ENCODE measurements at places on chromosomes 7 and 10.

- DNase-seq, result no peak
Observed at GRCh38 chr7:32952876-32953275, 4.4 kb upstream of the FKBP9 start.

DNA sequence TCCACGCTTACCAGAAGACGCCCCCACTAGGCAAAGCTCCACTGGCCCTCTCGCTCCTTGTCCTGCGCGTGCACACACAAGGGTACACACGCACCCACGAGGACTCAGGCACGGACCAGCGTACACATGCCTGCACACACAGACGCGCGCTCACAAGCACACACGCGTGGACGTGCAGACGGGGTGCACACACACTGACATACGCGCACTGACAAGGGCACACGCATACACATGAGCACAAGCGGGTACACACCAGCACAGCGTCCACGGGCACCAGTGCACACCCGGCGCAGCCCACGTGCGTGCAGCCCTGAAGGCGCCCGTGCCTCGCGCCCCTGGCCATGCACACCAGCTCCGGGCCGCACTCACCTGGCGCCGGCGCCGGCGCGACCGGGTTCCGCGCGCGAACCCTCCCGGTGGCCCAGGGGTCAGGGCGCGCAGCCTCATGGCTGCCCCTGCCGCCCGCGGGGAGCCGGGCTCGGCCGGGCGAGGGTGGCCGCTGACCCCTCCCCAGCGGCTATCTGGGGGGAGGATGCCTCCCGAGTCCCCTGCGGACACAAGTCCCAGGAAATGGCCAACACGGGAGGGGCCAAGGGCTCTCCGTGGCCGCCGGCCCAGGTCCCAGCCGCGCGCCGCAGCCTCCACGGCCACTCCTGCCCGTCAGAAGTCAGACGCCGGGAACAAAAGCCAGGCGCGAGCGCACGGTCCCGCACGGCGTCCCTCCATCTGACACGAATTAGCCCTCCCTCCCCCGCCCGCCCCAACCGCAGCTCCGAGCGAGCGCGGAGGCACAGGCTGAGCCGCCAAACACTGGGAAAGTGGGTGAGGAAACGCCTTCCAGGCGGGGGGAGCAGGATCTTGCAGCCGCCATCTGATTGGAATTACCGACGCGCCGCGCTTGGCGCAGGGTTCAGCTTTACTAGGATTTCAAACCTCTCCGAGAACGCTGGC is 45.0 kb downstream of the TNS3 start:
- DNase-seq, result no peak

- DNase-seq, result no peak
Observed at GRCh38 chr7:123627851-123628250, 26.2 kb downstream of the ASB15 start.

DNA sequence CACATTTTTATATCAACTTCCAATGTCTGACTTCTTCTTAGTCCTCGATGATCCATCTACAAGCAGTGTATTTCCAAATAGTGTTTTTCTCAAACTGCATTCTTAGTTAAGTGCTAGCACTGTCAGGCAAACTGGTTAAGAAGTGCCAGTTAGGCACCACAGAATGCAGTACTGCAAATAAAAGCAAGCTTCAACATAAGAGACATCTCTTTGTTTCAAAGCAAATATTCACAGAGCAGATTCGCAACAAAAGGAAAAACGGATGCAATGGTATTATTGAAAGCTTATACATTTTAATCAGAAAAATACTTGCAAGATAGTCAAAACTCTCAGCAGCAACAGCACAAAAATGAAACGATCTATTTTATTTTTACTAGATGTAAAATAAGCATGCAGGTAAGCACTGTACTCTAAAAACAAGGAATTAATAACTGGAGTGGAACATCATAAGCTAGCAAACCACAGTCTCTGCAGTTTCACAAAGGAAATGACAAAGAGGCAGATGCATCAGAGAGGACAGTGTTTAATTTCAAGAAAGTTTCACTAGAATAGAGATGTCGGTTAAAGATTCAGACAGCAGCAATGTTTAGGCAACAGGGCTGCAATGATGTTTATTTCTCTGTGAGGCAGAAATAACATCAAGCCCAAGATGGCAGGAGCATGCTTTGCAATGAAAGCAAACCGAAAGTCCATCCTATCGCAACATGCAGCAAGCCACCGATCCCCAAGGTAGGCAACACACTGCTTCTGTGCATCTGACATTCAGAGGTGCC is 82.0 kb downstream of the FGFR2 start:
- DNase-seq, result no peak

- DNase-seq, result no peak
Observed at GRCh38 chr10:12213621-12214020, 17.6 kb downstream of the CDC123 start.

- no peak for DNase-seq
Observed at GRCh38 chr7:55100544-55101327, 81.9 kb downstream of the EGFR start.

GRCh38 chr10:61458031-61458430 is 4.8 kb upstream of the TMEM26 start:
- no peak for DNase-seq

GRCh38 chr7:118153551-118154177 is 30.3 kb upstream of the LSM8 start:
- DNase-seq, result peak; percentile 11

DNA sequence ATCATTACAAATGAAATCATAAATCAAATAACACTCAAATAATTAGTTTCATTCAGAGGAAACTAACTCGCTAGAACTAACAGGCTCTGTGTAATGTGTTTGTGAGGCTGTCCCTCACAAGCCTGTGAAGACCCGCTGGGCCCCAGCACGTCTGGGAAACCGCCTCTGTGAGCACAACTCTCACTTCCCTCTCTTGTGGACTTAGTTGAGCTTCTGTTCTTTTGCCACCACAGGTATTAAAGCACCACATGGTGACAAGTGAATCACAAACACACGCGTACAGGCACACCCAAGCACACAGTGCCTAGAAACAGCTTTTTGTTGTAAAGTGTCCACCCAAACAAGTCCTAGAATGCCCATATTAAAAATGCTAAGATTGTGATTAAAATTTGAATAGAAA is 51.0 kb downstream of the ZNF777 start:
- no peak for DNase-seq

DNA sequence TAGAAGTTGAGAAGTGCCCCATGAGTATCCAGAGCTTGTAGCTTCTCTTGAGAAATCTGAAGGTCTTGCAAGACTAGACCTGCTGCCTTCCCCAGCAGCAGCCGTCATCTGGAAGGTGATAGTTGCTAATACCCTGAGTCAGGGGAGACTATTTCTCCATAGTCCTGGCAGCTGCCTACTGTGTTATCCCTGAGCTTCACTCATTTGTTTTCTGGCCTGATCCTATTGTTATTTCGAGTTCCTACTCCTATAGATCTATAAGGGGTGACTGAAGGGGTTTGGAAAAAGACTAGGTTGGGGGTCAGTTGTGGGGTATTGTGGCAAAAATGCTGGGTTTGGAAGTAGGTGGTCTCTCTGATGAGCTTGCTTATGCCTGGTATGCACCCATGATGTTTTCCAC is 297.8 kb downstream of the CNTNAP2 start:
- no peak for DNase-seq

- DNase-seq, result no peak
Observed at GRCh38 chr10:30637881-30638467, 8.4 kb upstream of the LYZL2 start.

- no peak for DNase-seq
Observed at GRCh38 chr10:33252324-33252723, 82.1 kb downstream of the NRP1 start.

DNA sequence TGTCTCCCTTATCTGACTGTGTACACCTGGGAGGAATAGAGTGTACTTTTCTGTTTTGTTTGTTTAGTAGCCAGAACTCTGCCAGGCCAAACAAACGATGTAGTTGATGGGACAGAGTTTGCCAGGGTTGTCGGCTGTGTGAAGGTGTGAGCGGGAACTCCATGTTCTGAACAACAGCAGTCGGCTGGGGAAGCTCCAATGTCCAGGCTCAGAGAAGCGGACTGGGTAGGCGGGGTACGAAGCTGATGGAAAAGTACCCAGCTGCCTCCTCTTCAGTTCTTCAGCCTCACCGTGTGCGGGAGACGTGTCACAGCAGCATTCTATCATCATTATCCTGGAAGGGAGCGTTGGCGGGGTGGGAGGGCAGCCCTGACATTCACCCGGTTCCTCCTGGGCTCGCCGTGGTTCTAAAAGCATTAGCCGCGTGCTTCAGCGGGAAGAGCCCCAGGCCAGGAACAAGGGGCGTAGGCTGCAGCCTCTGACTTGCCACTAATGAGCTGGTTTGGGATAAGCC is 52.9 kb downstream of the PFKFB3 start:
- DNase-seq, result no peak

DNA sequence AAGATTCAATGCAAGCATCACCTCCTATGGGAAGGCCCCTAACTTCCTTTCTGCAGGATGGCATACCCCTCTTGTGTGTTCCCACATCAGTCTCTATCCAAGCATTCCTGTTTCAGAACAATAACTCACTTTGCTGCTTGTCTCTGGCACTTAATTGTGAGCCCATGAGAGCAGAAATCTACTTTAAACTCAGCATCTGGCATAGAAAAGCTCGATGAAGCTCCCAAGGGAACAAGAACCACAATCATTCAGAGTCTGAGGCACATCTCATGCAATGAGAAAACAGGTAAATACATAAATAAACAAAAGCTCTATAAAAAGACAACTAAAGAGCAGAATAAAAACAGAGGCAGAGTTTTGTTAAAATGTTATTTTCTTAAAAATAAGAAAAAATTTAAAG is 66.2 kb downstream of the VPS41 start:
- DNase-seq, result no peak

DNA sequence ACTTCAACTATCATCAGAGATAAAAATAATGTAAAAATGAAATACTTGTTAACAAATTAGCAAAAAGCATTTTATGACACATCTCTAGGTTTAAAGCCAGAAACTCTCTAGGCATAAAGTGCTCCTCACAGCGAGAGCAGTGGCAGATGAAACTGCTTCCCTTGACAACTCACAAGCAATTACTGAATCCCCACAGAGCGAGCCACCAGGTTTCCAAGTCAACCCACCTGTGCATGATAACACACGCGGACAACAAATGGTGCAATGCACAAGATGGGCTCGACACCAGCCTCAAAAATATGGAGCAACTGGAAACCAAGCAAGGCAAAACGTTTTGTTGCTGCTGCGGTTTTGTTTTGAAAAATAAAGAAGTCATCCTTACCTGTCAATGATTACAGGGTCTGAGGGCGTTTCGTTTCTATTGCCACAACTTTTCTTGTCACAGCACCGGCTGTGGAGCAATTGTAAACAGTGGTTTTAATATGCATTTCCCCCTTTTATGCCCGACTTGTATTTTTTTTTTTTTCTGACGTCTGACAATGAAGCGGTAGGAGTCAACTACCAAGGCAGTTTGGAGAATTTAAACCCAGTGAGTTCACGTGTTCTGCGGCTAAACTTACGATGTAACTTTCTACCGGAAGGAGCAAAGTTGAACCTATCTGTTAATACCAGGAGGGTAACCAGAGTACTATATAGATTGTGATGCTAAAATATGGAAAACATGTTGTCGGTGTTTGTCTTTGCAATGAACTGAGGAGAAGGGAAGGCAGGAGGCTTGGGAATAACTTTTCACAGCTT is 7.0 kb downstream of the EBF3 start:
- DNase-seq, result no peak

DNA sequence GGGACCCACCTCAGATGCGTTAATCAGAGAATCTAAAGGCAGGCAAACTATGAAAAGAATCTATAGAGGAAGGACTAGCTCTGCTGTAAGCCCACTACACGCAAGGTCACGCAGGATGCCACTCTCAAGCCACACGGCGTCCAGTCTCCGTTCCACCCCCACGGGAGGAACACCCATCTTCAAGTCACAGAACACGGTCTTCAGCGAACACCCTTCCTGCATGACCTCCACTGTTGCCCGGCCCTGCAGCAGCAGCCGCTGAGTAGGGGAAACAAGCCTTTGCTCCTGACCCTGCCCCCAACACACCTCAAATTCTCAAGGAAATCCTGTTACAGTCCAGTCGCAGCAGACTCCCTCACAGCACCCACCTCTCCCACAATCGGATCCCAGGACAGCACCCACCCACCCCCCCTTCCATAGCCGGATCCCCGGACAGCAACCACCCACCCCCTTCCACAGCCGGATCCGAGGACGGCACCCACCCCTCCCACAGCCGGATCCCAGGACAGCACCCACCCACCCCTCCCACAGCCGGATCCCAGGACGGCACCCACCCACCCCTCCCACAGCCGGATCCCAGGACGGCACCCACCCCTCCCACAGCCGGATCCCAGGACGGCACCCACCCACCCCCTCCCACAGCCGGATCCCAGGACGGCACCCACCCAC is 133.7 kb downstream of the DIP2C start:
- no peak for DNase-seq

DNA sequence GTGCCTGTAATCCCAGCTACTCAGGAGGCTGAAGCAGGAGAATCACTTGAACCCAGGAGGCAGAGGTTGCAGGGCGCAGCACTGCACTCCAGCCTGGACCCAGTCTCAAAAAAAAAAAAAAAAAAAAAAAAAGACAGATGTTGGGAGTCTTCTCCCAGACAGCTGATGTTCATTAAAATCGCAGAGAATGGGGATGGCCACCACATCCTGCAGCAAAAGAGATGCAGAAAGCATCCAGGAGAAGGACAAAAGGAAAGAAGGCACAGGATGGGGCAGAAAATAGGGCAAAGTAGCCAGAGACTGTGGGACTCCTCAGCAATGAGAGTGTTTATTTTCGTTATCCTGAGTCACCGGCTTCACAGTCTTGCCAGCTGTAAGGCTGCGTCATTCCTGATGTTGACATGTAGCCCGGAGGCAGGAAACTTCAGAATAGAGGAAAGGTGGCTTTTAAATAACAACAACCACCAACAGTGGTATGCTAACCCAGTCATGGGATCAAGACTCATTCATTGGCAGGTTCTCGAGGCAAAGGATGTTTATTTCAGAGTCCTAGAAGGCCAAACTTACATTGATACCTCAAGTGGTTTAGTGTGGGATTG is 149.5 kb upstream of the SVIL start:
- DNase-seq, result no peak

DNA sequence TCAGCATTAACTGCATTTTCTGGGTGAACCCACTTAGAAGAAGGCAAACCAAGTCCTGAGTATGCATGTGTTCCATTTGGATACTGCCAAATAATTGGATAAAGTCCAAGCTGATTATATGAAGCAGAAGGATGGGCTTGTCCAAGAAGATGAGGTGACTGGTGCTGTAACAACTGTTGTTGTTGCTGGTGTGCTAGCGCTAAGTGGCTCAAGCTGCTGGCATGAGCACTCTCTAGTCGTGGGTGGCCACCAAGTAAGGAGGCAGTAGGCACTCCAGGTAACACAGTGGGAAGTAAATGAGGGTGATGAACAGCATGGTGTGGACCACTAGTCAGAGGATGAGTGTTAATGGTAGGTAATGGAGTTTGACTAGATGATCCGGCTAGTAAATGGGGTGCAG is 80.4 kb downstream of the NRBF2 start:
- no peak for DNase-seq

Measured in NCI-H2081 treated with DMSO at 0.1 percent for 48 hours (cell line).